ENCODE measurements at places on chromosomes 2 and 18. TPM values are rescaled to one million over a fixed set of nuclear protein-coding genes. Genes with fewer than 3 reads are reported as not detected.

NEDD4L gene
- total RNA-seq: 10.7 TPM

- H3K27ac ChIP-seq: no peak overlapping the region
- DNase-seq: no peak
- H3K4me1 ChIP-seq: no peaks in the 10 kb centered on the region
- H3K27me3 ChIP-seq: peaks cover 9% of the 10 kb centered on the region
Measured at GRCh38 chr18:76557026-76557575, 62.1 kb upstream of the ZNF516 start.

DNA sequence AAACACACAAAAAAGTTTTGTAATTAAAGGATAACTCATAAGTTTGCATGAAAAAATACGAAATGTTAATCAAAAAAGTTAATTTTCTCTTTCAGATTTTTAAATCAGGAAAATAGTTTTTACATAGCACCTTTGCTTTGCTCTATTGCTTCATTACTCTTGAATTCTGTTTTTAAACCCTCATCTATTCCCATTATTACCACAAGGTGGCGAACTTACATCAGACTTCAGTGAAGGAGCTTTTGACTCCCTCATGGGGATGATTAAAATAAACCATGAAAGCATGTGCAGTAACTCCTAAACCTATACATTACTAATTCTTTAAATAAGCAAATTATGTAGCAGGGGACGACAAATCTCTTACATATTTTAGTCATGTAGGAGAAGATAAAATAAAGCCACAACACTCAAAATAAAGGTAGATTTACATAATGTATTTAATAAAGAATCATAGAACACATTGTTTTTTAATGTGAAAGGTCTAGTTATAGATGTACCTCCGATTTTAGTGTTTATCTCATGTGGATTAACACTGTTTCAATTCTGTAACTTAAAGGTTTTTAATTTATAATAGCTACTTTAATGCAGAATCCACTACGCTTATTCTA lies 105.2 kb downstream of the NETO1 start:
- H3K27me3 ChIP-seq: no peaks in the 10 kb centered on the region
- H3K36me3 ChIP-seq: no peaks in the 10 kb centered on the region
- DNase-seq: no peak
- H3K27ac ChIP-seq: no peak overlapping the region
- no peaks in the 10 kb centered on the region for H3K4me1 ChIP-seq
- H3K4me3 ChIP-seq: no peak overlapping the region

DNA sequence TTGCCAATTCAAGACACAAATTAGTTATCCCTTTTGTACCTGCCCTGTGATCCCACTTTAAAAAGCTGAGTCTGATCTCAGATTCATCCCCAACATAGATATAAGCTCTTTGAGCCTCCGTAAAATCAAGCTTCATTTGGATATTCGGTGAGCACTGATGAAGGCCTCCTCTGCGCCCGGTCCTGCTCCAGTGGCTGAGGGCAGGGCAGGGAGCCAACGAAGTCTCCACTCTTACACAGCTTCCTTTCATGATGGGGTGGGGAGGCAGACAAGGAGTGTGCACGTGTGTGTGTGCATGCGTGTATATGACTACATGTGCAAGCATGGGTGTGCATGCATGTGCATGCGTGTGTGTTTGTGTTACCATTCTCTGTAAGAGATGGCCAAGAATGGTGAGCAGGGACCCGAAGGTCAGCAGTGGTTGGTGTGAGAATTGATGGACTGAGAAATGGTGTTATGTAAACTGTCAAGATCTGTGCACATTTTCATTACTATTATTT lies 43.6 kb downstream of the IL1RL2 start:
- H3K27me3 ChIP-seq: peaks cover 3% of the 10 kb centered on the region
- no peaks in the 10 kb centered on the region for H3K36me3 ChIP-seq
- no peak for DNase-seq
- H3K4me3 ChIP-seq: no peak overlapping the region
- peaks cover 12% of the 10 kb centered on the region for H3K4me1 ChIP-seq

DNA sequence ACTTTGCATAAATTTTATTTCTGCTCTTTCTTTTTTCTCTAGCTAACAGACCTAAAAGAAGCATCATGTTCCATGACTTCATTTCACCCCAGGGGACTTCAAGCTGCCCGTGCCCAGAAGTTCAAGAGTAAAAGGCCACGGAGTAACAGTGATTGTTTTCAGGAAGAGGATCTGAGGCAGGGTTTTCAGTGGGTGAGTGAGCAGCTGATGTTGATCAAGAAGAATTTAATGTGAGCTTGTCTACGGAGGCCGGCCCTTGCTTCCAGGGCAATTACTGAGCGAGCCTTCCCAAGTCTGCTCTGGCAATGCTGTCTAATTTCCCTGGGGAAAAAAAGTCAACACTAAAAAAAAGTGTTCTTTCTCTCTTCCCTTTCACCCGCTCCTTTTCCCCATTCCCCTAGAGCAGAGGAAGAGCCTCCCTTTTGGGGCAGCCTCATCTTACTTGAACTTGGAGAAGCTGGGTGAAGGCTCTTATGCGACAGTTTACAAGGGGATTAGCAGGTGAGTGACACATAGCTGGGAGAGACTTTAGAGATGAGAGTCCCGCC lies 1.2 kb downstream of the CDK15 start:
- no peak overlapping the region for H3K4me3 ChIP-seq
- no peaks in the 10 kb centered on the region for H3K4me1 ChIP-seq
- DNase-seq: no peak
- H3K27me3 ChIP-seq: no peaks in the 10 kb centered on the region
- no peaks in the 10 kb centered on the region for H3K36me3 ChIP-seq

GRCh38 chr2:160224060-160224459 lies 24.0 kb upstream of the ITGB6 start:
- H3K36me3 ChIP-seq: no peaks in the 10 kb centered on the region
- H3K27me3 ChIP-seq: no peaks in the 10 kb centered on the region
- H3K4me1 ChIP-seq: peaks cover 3% of the 10 kb centered on the region
- no peak for DNase-seq
- no peak overlapping the region for H3K27ac ChIP-seq

DNA sequence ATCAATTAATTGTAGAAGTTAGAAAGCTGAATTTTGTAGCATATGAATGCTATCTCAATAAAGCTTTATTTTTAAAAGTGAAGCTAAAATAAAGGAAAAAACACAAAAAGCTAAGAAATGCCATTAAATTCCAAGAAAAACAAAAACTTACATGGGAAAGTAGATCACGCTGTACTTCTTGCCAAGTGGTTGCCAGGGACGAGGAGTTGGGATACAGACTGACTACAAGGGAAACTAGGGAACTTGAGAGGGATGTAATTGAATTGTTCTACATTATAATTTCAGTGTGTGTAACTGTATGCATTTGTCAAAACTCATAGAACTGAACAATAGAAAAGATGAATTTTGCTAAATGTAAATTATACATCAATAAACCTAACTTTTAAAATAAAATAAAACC lies 108.1 kb downstream of the DYM start:
- DNase-seq: no peak
- no peak overlapping the region for H3K4me3 ChIP-seq
- H3K27me3 ChIP-seq: no peaks in the 10 kb centered on the region

DNA sequence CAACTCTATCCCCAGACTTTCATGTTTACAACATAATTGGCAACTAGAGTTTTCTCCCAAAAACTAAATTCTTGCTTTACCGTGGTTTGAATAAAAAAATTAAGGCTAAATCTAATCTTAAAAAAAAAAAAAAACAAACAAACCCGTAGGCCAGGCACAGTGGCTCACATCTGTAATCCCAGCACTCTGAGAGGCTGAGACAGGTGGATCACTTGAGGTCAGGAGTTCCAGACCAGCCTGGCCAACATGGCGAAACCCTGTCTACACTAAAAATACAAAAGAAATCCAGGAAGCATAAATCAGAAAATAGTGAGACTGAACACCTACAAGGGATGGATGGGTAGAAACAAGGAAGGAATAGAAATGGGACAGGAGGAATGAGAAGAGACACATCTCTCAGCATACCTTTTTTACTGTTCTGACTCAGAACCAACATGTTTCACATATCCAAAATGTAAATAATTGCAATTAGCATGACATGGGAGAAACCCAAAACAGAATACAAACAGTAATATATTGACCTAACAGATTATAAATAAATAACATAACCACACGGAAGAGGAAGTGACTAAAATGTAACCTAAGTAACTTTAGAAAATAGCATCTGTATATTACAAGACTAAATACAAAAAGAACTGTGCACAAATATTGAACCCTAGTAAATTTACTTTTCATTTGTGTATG lies 17.5 kb downstream of the MGAT4A start:
- H3K27ac ChIP-seq: no peak overlapping the region
- H3K4me1 ChIP-seq: peaks cover 66% of the 10 kb centered on the region
- H3K4me3 ChIP-seq: no peak overlapping the region
- no peaks in the 10 kb centered on the region for H3K27me3 ChIP-seq
- H3K36me3 ChIP-seq: peaks cover 7% of the 10 kb centered on the region

GRCh38 chr2:215107216-215108056 lies 31.0 kb downstream of the ABCA12 start:
- no peak overlapping the region for H3K4me3 ChIP-seq
- DNase-seq: no peak
- no peak overlapping the region for H3K27ac ChIP-seq
- H3K27me3 ChIP-seq: no peaks in the 10 kb centered on the region
- H3K36me3 ChIP-seq: no peaks in the 10 kb centered on the region
- H3K4me1 ChIP-seq: no peaks in the 10 kb centered on the region

GRCh38 chr18:48545757-48546321 lies 7.0 kb downstream of the CTIF start:
- H3K4me3 ChIP-seq: no peak overlapping the region
- no peaks in the 10 kb centered on the region for H3K27me3 ChIP-seq
- H3K4me1 ChIP-seq: peaks cover 5% of the 10 kb centered on the region
- no peaks in the 10 kb centered on the region for H3K36me3 ChIP-seq

DNA sequence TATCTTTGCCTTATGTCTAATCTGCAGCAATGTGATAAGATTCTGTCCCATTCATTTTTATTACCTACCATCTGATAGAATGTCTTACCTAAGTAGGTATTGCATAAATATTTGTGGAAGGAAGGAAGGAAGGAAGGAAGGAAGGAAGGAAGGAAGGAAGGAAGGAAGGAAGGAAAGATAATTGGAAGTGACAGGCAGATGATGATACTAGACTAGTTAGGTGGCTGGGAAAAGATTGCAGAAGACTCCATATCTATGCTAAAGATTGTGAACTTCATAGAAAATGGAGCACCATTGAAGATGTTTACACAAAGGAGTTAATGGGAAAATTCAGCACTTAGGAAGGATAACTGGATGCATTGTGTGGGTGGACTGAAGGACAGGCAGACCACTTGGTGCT lies 909.0 kb downstream of the EPHA4 start:
- H3K27ac ChIP-seq: no peak overlapping the region
- DNase-seq: no peak
- H3K4me1 ChIP-seq: no peaks in the 10 kb centered on the region

- DNase-seq: no peak
- no peak overlapping the region for H3K4me3 ChIP-seq
- H3K27me3 ChIP-seq: peaks cover 18% of the 10 kb centered on the region
- no peaks in the 10 kb centered on the region for H3K36me3 ChIP-seq
Measured at GRCh38 chr2:127164761-127165538, 55.1 kb downstream of the CYP27C1 start.

DNA sequence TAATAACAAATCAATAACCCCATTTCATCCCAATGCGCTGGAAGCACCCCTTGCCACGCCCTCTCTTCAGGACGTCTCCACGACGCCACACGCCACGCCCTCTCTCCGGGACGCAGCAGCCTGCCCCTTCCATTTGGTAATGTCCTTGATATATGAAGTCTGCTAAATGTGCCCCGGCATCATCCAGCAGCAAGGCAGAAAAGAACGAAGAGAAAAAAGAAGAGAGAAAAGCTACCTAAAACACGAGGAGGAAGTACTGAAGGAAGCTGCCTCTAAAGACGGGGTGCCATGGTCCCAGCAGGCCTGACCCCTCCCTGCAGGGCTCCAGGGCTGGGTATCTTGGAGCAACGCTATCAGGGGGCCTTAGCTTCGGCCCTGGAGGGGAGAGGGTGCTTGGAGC lies 41.8 kb downstream of the CNGA3 start:
- H3K4me1 ChIP-seq: no peaks in the 10 kb centered on the region
- no peak for DNase-seq
- H3K27me3 ChIP-seq: peaks cover 35% of the 10 kb centered on the region
- no peak overlapping the region for H3K27ac ChIP-seq
- no peak overlapping the region for H3K4me3 ChIP-seq

- H3K27me3 ChIP-seq: peaks cover 4% of the 10 kb centered on the region
- H3K4me3 ChIP-seq: no peak overlapping the region
- no peak for DNase-seq
- H3K36me3 ChIP-seq: no peaks in the 10 kb centered on the region
Measured at GRCh38 chr2:1297372-1298159, 115.7 kb upstream of the TPO start.

- H3K4me1 ChIP-seq: peaks cover 14% of the 10 kb centered on the region
- no peak overlapping the region for H3K4me3 ChIP-seq
- DNase-seq: no peak
- H3K36me3 ChIP-seq: no peaks in the 10 kb centered on the region
- no peak overlapping the region for H3K27ac ChIP-seq
Measured at GRCh38 chr2:232504438-232504837, 15.8 kb upstream of the PRSS56 start.

GRCh38 chr2:150900913-150901312 lies 360.8 kb downstream of the RBM43 start:
- H3K4me3 ChIP-seq: no peak overlapping the region
- no peak overlapping the region for H3K27ac ChIP-seq
- no peaks in the 10 kb centered on the region for H3K27me3 ChIP-seq
- no peak for DNase-seq

GRCh38 chr18:35968278-35968880 lies 4.1 kb upstream of the RMP24 start:
- peaks cover 19% of the 10 kb centered on the region for H3K4me1 ChIP-seq
- no peak overlapping the region for H3K4me3 ChIP-seq

DNA sequence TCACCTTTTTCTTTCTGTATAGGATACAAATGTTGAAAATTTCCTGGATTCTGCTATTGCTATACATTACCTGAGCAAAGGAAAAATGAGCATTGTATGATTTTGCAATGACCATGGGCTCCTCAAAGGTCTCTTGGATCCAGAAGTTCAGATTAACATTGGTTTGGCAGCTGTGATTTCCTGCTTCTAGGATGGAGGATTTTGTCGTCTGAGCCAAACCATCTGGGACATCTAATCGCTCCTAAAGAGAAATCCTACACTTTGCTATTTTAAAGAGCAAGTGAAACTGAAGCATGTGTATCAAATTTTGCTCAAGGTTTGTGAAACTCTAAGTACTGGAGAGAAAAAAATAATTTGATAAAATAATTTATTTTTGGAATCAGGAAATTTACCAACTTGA lies 115.1 kb upstream of the ST6GAL2 start:
- DNase-seq: no peak
- no peaks in the 10 kb centered on the region for H3K27me3 ChIP-seq
- H3K4me1 ChIP-seq: no peaks in the 10 kb centered on the region
- no peaks in the 10 kb centered on the region for H3K36me3 ChIP-seq
- H3K27ac ChIP-seq: no peak overlapping the region

DNA sequence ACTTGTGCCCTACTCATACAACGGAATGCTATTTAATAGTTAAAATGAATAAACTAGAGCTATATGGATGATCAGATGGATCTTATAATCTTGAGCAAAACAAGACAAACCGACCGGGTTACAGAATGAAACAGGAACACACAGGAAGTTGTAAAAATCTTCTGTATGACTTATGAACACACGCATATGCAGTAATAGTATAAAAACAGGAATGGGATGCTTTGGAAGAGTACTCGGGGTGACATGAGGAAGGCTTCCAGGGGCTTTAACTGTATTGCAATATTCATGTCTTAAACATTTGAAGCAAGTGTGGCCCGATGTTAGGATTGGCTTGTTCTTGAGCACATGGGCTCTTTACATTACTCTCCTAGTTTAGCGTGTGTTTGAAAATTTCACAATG lies 14.9 kb upstream of the E2F6 start:
- no peaks in the 10 kb centered on the region for H3K36me3 ChIP-seq
- H3K27me3 ChIP-seq: peaks cover 6% of the 10 kb centered on the region
- DNase-seq: no peak
- H3K4me3 ChIP-seq: no peak overlapping the region

All from T-cell (primary cell).